ENCODE measurements at places on chromosomes 5 and 9. TPM values are rescaled to one million over a fixed set of nuclear protein-coding genes. Genes with fewer than 3 reads are reported as not detected.

DNA sequence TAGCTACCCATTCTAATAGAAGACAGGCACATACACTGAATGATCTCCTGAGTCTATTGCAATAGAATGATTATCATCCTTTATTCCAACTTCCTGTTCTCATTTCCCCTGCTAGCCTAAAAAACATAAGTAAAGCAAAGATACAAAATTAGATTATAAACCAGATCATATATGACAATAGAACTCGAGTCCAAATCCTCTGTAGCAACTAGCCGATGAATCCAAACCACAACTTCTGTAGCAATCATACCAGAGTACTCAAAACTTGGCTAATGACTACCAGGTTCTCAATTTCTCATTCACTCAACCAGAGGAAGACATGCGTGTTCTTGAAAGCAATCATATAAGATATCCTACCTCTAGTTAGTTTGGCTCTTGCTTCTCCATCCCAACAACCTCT, 622.1 kb downstream of the PSAT1 start:
- no peak for DNase-seq
- no peaks in the 10 kb centered on the region for H3K36me3 ChIP-seq
- H3K4me3 ChIP-seq: no peak overlapping the region

SPATA31A6 gene
- polyA plus RNA-seq: not detected

GRCh38 chr9:133113949-133114885, 6.8 kb downstream of the RALGDS start:
- no peaks in the 10 kb centered on the region for H3K27me3 ChIP-seq
- DNase-seq: no peak
- H3K4me1 ChIP-seq: peaks cover 33% of the 10 kb centered on the region
- H3K4me3 ChIP-seq: no peak overlapping the region

- H3K27me3 ChIP-seq: no peaks in the 10 kb centered on the region
- no peaks in the 10 kb centered on the region for H3K4me1 ChIP-seq
- no peak overlapping the region for H3K4me3 ChIP-seq
- DNase-seq: no peak
- no peak overlapping the region for H3K27ac ChIP-seq
- no peaks in the 10 kb centered on the region for H3K36me3 ChIP-seq
These were observed 297.1 kb downstream of the HCN1 start for GRCh38 chr5:45399041-45399440.

TAF11L10 gene
- polyA plus RNA-seq: not detected

DNA sequence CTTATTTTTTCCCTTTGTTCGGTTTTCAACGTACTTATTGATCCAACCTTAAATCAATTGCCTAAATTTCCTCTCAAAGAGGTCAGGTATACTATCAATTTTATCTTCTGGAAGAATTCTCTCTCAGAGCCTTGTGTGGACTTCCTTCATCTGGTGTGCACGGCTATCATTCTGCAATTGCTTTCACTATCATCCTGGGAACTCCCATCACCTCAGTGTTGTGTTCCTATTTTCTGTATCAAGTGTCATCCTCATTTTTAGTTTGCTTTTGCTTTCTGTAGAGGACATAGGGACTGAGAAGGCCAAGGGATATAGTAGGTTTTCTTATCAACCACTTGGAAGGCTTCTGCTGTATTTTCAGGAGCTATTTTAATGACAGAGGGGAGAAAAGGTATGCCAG, 11.3 kb downstream of the STOM start:
- no peak overlapping the region for H3K27ac ChIP-seq
- no peaks in the 10 kb centered on the region for H3K27me3 ChIP-seq
- no peak overlapping the region for H3K4me3 ChIP-seq
- no peak for DNase-seq
- no peaks in the 10 kb centered on the region for H3K36me3 ChIP-seq
- peaks cover 12% of the 10 kb centered on the region for H3K4me1 ChIP-seq

DNA sequence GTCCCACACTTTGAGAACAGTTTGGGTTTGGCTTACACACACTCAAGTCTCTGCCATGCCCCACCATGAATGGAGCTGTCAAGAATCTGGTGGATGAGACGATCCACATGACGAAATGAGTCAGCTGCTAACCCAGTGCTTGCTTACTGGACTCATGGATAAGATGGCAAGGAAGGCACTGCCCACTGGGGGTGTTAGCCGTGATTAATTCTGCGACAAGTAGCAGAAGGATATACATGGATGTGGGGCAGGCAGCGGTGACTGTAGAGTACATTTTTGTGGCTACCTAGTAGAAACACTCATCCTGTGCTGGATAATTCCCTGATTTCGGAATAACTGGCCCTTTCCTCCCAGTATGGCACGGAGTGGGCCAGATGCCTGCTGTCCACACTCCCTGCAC, 77.5 kb downstream of the SPATA31C2 start:
- H3K4me3 ChIP-seq: no peak overlapping the region
- DNase-seq: no peak
- H3K27me3 ChIP-seq: no peaks in the 10 kb centered on the region

GRCh38 chr9:122376796-122377195, 6.0 kb downstream of the PTGS1 start:
- H3K36me3 ChIP-seq: no peaks in the 10 kb centered on the region
- H3K27me3 ChIP-seq: no peaks in the 10 kb centered on the region
- no peak for DNase-seq
- H3K27ac ChIP-seq: no peak overlapping the region

DNA sequence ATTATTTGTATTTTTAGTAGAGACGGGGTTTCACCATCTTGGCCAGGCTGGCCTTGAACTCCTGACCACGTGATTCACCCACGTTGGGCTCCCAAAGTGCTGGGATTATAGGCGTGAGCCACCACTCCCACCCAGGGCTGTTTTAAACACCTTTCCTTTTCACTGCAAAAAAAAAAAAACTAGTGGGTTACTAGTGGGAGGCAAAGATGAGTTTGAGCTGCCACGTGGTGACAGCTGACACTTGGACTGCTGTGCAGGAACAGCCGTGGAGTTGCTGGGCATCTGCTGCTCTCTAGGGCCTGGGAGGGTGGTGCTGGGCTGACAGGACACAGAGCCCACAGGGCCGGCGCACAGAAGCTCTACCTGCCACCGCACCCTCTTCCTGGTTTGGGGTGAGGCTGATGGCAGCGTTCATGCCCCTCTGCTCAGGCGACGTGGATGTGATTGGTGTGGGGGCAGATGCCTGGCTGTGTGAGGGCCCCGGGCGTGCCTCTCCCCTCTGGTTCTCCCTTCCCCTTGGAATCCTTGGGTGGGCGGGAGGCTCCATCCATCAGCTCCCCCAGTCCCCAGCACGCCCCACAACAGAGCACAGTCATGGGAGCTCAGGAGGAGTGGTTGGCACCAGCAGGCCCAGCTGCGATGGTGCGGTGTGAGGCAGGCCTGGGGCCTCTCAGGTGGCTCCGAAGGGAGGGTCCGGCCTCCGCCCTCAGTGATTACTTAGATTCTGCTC, 16.9 kb downstream of the RABL6 start:
- peak; percentile 8 for DNase-seq
- H3K36me3 ChIP-seq: no peaks in the 10 kb centered on the region
- no peak overlapping the region for H3K4me3 ChIP-seq
- H3K4me1 ChIP-seq: peaks cover 3% of the 10 kb centered on the region
- no peaks in the 10 kb centered on the region for H3K27me3 ChIP-seq

DNA sequence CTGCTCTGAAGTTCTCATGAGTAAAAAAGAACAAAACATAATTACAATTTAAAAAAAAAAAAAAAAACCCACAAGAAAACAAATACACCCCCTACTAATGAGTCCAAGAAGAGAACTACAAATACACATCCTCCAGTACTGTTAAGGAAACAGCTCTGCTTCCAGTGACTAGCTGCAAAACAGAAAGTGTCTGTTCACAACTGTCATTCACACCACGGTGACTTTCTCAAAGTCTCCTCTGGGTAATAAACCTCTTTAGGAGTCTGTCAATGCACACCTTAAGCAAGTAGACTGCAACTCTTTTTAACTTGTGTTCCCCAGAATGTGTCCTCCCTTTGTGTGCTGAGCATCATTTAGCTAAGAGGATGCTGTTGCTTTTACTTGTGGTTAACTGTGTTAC, 6.2 kb downstream of the REEP5 start:
- peaks cover 10% of the 10 kb centered on the region for H3K4me1 ChIP-seq
- H3K27me3 ChIP-seq: no peaks in the 10 kb centered on the region
- no peak overlapping the region for H3K4me3 ChIP-seq
- no peaks in the 10 kb centered on the region for H3K36me3 ChIP-seq

GRCh38 chr9:93020771-93021670, 37.5 kb upstream of the SUSD3 start:
- H3K4me1 ChIP-seq: no peaks in the 10 kb centered on the region
- no peak overlapping the region for H3K4me3 ChIP-seq
- H3K36me3 ChIP-seq: no peaks in the 10 kb centered on the region
- H3K27ac ChIP-seq: no peak overlapping the region

- H3K4me3 ChIP-seq: no peak overlapping the region
- H3K27me3 ChIP-seq: no peaks in the 10 kb centered on the region
- no peak for DNase-seq
- no peaks in the 10 kb centered on the region for H3K36me3 ChIP-seq
- H3K4me1 ChIP-seq: peaks cover 2% of the 10 kb centered on the region
- no peak overlapping the region for H3K27ac ChIP-seq
These were observed 16.3 kb upstream of the PPP2CA start for GRCh38 chr5:134242146-134242545.

MUSK gene
- polyA plus RNA-seq: 0.30 TPM

DNA sequence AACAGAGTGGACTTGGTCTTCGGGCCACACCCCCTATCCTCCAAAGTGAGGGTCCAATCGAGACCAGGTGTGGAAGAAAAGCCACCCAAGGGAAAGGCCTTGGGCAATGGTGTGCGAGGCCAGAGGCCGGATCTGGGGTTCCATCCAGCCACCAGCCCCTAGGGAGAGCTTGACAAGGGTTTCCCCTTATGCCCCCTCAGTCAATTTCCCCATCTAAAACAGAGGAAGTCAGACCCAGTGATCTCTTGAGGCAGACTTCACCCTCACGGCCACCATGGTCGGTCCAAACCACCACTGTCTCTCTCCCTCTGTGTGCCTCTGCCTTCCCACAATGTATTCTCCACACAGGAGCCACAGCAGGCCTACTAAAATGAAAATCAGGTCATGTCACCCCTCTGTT, 82.9 kb downstream of the C5orf15 start:
- no peak for DNase-seq
- H3K4me3 ChIP-seq: no peak overlapping the region
- no peaks in the 10 kb centered on the region for H3K27me3 ChIP-seq
- no peaks in the 10 kb centered on the region for H3K36me3 ChIP-seq

DNA sequence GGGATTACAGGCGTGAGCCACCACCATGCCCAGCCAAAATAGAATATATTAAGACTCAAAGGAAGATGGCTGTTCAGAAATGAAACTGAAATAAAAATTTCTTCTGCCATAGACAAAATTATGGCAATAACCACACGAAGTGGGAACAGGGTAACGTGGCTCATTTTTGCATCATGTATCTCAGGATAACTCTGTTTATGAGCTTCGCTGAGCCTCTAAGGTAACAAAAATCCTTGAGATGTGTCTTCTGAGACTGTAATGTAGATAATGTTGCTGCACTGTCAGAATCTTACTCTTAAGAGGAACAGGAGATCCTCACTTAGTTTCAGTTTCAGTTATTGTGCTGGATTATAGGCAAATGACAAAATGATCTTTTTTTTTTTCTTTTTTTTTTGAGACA, 153.8 kb downstream of the GOLPH3 start:
- H3K27ac ChIP-seq: no peak overlapping the region
- no peaks in the 10 kb centered on the region for H3K36me3 ChIP-seq
- H3K4me1 ChIP-seq: peaks cover 8% of the 10 kb centered on the region
- H3K4me3 ChIP-seq: no peak overlapping the region
- H3K27me3 ChIP-seq: no peaks in the 10 kb centered on the region

GRCh38 chr5:97658116-97658900, 475.3 kb upstream of the RIOK2 start:
- H3K36me3 ChIP-seq: no peaks in the 10 kb centered on the region
- no peak for DNase-seq
- no peak overlapping the region for H3K4me3 ChIP-seq
- H3K4me1 ChIP-seq: peaks cover 2% of the 10 kb centered on the region

- H3K4me3 ChIP-seq: no peak overlapping the region
- H3K4me1 ChIP-seq: no peaks in the 10 kb centered on the region
- H3K36me3 ChIP-seq: no peaks in the 10 kb centered on the region
These were observed 28.8 kb downstream of the WDR36 start for GRCh38 chr5:111120911-111121310.

DEPDC1B gene
- 0.36 TPM for polyA plus RNA-seq

- DNase-seq: no peak
- H3K36me3 ChIP-seq: no peaks in the 10 kb centered on the region
- peaks cover 2% of the 10 kb centered on the region for H3K4me1 ChIP-seq
- H3K27me3 ChIP-seq: no peaks in the 10 kb centered on the region
These were observed 215.1 kb downstream of the PAPPA start for GRCh38 chr9:116368680-116369079.

TRPM3 gene
- 0.80 TPM for polyA plus RNA-seq

DNA sequence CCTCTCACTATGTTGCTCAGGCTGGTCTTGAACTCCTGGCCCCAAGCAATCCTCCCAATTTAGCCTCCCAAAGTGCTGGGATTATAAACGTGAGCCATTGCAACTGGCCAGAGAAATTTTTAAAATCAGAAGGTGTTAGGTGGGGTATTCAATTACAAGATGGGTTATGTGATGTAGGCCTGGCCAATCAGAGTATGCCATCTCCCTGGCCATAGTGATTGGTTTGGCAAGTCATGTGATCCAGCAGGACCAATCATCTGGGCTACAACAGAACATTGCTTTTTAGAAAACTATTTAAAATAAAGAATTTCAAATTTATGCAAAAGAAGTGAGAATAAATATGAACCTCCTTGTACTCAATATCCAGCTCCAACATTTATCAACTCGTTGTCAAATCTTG, 22.4 kb downstream of the NMRK1 start:
- no peaks in the 10 kb centered on the region for H3K4me1 ChIP-seq
- H3K27ac ChIP-seq: no peak overlapping the region
- H3K27me3 ChIP-seq: no peaks in the 10 kb centered on the region

TMEM215 gene
- 0.35 TPM for polyA plus RNA-seq

ADAMTS6 gene
- 2.2 TPM for polyA plus RNA-seq

GRCh38 chr9:127175319-127175715, 52.9 kb upstream of the ANGPTL2 start:
- no peaks in the 10 kb centered on the region for H3K27me3 ChIP-seq
- peak; percentile 28 for DNase-seq

GRCh38 chr5:62206150-62206829, 99.7 kb upstream of the KIF2A start:
- H3K4me3 ChIP-seq: no peak overlapping the region
- DNase-seq: no peak
- no peaks in the 10 kb centered on the region for H3K4me1 ChIP-seq
- H3K27ac ChIP-seq: no peak overlapping the region

ERCC6L2 gene
- 16.7 TPM for polyA plus RNA-seq

- no peaks in the 10 kb centered on the region for H3K27me3 ChIP-seq
- DNase-seq: no peak
- no peak overlapping the region for H3K4me3 ChIP-seq
- H3K4me1 ChIP-seq: no peaks in the 10 kb centered on the region
- no peak overlapping the region for H3K27ac ChIP-seq
These were observed 60.5 kb upstream of the C9orf72 start for GRCh38 chr9:27633764-27634163.

LIFR gene
- polyA plus RNA-seq: 17.3 TPM

ALDH1B1 gene
- 45.4 TPM for polyA plus RNA-seq

- H3K27ac ChIP-seq: no peak overlapping the region
- no peaks in the 10 kb centered on the region for H3K27me3 ChIP-seq
- no peaks in the 10 kb centered on the region for H3K36me3 ChIP-seq
- no peak for DNase-seq
These were observed 35.0 kb downstream of the MYO10 start for GRCh38 chr5:16901021-16901644.
